ENCODE measurements at places on chromosomes 2 and 18.

DNA sequence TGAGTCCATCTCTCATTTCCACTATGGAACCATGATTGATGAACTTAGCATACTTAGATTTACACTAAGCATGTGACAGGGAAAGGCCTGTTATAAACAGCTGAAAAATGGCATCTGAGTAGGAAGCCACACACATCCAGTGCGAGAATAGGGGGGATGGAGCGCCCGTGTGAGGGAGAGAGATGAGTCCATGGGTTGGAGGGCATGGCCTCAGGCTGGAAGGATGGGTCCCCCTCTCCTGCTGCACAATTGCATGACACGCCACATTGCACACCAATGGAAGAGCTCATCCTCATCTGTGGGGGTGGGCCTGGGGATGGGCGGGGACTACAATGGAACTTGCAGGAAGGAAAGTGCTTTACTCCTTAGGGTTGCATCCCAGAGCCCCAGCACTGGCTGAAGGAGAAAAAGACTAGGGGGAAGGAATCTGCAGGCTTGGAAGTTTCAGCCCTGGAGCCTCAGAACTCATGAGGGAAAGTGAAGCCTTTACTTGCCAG lies 46.4 kb upstream of the CXCR4 start:
- no peak for DNase-seq

DNA sequence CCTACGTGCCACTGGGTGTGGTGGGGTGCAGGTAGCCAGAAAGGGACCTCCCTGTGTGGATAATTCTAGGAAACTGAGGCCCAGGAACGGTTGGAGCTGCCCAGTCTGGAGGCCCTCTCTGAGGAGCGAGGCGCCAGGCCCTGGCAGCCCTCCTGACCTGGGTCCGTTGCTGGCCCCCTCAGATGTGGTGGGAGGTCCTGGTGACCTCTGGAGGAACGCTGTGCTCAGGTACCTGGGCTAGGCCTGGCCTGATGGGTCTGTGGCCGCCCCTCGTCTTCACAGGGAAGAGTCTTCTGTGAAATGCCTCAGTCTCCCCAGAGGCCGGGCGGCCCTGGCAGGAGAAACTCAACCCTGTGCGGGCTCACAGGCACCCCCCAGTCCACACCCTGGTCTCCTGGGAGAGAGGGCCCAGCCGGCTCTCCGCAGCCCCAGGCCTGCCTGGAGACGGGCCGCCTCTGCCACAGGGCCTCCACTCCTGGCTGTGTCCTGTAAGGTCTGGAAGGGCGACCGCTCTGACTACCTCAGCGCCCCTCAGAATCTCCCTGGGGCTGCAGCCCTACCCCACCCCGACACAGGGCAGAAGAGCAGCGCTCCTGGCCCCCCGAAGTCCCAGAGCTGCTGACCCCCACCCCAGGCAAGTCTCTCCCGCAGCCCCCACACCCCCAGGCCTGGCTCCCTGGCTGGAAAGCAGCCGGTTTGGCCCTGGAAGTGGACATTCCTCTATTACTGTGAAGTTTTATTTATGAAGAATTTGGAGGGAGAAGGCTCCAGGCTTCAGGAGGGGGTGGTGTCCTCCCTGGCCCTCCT lies 3.7 kb downstream of the B3GNT7 start:
- no peak for DNase-seq

GRCh38 chr2:124978597-124978996 lies 953.5 kb downstream of the CNTNAP5 start:
- DNase-seq, result no peak

DNA sequence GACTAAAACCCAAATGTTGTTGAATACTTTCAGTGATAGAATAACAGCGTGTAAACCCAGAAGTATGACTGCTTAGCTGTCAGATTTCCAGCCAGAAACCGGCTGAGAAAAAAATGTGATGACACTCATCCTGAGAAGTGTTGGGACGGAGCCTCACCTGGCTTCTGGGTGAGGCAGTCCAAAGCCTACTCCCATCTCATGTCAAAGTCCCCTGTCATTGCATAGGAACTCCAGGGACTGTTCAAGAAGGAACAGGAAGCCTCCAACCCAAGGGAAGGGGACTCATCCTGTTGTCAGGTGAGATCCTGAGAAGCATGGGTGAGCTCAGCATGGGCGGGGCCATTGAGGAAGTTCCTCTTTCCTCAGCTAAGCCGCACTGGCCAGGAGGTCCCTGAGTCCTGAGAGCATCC lies 11.3 kb upstream of the CHRNA1 start:
- no peak for DNase-seq

GRCh38 chr2:25842155-25842554 lies 36.1 kb downstream of the ASXL2 start:
- DNase-seq, result no peak

- DNase-seq, result no peak
These were observed 632.5 kb downstream of the BCL11A start for GRCh38 chr2:59920961-59921360.

DNA sequence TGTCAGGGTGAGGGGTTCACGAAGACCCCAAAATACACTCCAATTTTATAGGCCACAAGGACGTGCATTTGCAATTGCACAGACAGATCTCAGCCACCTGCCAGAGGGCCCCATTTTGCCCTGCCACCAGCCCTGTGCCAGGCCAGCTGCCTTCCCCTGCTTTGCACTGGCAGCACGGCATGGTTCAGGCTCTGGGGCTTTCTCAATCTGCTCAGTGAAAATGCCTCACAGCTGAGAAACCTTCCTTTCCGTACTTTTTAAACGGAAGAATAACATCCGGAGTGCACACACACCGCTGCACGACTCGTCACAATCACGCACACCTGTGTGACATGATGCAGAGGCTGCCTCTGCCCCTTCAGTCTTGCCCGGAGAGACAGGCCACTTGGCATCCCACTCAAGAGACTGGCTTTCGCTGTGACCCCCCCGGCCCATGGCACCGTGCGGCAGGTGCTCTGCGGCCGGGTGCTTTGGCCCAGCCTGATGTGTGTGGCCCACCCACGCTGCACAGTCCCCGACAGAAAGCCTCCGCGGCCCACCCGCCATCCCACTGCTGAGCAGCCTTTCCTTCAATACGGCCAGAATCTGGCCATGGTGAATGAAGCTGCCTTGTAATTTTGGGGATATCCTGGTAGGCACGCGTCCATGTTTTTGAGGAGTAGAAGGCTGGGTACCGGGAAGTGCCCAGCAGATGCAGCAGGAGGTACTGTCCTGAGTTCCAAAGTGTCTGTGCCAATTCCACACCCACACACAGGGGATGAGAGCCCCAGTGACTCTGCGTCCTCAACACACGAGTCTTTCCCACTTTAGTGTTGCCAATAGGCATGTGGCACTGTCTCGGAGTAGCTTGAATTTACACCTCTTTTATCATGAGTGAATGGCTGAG lies 88.8 kb downstream of the USP40 start:
- no peak for DNase-seq

GRCh38 chr2:506451-506850 lies 170.8 kb downstream of the TMEM18 start:
- DNase-seq, result no peak

GRCh38 chr2:165239230-165239629 lies at the start of gene SCN2A:
TSS of gene SCN2A (plus strand) at chr2:165239414. CDS start at chr2:165295824, 56,410 bp downstream.
- DNase-seq, result no peak

DNA sequence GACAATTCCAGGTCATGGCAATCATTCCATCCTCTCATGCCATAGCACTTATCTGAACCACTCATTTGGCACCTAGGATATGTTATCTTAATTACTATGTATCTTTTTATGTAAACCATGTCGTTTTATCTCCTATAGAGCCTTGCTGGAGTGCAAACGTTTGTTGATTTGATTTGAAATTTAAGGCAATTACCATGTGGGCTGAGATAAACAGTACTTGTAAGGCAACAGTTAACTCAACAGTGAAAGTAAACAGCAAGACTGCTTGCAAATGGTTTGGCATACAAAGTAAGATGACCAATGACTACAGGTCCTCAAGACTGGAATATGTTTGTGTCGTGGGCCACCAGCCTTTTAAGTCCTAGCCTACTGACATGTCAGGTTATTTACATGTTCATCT lies 133.7 kb upstream of the ZFP36L2 start:
- no peak for DNase-seq

- no peak for DNase-seq
These were observed 25.5 kb upstream of the GNAL start for GRCh38 chr18:11663439-11664029.

DNA sequence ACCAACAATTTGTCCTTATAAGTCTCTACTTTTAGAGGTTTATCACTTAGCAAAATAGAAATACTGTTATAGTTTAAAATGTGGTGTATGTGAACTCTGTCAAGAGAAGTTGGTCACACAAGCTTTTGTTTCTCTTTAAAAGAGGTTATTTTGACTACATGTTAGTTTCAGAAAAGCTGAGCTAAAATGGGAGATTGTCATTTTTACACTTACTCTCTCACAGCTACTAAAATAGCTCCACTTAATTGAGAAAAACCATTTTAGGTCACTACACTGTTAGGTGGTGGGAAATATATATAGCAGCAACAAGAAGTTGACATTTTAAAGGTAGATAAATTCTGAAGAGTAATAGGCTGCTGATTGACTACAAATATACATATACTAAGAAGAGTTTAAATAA lies 161.5 kb upstream of the KCNJ3 start:
- DNase-seq, result peak; percentile 20

- DNase-seq, result no peak
These were observed 36.1 kb upstream of the ITGA4 start for GRCh38 chr2:181421131-181421458.

DNA sequence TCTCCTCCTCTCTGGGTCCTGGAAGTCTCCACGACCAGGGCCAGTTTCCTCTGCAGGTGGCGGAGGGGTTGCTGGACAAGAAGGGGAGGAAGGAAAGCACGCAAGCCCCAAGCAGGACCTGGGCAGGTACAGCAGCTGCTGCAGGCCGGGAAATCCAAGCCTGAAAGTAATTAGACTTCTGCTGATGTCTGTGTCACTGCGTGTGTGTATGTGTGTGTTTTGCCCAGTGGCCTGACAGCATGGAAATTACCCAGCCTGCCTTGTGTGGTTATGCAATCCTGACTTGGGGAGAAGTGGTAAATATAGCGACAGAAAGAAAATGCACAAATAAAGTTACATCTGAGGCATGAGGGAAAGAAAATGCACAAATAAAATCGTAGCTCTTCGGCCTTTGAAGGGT lies 121.8 kb upstream of the ZBTB14 start:
- no peak for DNase-seq

- DNase-seq, result no peak
These were observed 3.1 kb downstream of the C2orf81 start for GRCh38 chr2:74418312-74418711.

DNA sequence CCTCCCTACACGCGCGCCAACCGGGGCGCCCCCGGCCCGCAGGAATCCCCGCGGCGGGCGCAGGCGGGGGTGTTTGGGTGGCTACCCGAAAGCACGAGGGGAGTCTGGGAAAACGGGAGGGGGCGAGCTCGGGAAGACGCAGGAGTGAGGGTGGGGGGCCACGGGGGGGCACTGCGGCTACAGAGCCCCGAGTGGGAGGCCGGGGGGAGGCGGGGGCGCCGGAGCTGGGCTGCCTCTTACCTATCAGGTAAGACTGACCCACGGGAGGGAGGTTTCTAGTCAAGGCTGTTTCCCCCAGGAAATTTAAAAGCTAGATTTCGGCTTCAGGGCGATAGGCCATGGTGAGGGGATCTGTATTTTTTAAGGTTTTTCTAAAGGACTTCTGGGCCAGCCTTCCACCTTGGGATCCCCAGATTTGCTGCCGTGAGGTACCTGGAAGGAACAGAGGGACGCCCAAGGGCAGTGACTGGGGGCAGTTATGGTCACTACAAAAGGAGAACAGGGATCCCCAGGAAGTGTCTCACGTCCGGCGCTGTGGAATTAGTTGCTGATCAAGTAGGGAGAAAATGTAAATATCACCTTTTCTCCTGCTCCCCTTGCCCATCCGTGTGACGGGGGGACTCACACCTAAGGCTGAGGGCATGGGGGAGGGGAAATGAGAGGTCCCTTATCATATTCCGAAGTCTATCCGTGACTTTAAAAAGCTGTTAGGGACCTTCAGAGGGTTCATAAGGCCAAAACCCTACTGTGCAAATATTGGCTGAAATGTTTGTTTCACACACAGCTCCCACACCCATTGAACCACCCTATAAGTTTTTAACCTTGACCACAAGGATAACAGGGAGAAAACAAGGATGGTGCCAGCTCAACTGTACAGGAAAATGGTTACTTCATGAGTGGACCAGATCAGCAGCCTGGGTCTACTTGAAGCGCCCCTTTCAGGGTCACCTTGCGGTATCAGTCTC lies 638 bp upstream of the IRS1 start:
- no peak for DNase-seq

Data from GM12878 (cell line).